ENCODE measurements at places on chromosomes 7 and 10.

- DNase-seq = no peak
Observed at GRCh38 chr10:6817770-6818169, 237.7 kb upstream of the PRKCQ start.

GRCh38 chr10:5584895-5585516 lies 60.2 kb downstream of the CALML3 start:
- DNase-seq = peak; percentile 31

- DNase-seq = no peak
Observed at GRCh38 chr10:110239892-110240291, 32.5 kb downstream of the MXI1 start.

GRCh38 chr10:5999440-6000165 lies 22.3 kb upstream of the IL15RA start:
- DNase-seq = peak; percentile 5

DNA sequence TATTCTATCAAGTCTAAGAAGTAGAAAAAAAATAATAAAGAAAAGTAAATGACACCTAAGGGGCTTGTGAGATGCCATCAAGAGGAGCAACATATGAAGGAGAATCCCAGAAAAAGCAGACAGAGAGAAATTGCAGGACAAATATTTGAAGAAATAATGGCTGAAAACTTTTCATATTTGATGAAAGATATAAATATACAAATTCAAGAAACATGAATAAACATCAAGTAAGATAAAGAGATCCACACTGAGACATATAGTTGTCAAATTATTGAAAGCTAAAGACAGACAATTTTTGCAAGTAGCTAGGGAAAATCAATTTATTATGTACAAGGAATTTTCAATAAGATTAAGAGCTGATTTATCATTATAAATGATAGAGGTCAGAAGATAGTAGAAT lies 558.0 kb downstream of the ZWINT start:
- DNase-seq = no peak

DNA sequence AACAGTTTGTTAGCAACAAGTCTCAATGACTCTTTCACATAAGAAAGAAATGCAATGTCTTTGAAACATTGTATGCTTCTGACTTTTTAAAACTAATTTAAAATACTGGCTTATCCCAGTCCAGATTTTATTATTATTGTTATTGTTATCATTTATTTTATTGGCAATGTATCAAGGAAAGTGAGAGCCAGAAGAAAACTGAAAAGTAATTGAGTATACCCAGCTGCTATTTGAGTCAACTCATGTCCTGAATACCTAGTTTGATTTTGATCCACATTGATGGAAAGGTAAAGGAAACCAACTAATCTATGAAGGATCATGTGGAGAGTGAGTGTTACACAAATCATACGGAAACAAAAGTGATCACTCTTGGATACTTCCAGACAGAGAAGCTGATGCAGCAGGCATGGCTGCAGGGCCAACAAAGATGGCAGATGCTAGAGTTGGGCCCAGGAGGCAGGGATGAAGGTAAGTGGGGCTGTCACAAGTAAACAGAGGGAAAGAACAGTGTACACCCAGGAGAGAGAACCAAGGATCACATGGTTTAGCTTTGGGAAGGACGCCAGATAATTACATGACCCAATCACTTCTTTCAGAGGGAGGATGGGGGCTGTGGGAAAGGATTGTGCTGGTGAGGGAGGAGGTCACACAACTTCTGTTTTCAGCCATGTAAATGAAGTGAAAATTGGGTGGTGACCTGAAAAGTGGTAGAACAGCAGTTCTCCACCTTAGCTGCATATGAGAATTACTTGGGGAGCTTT lies 179.2 kb upstream of the NAMPT start:
- no peak for DNase-seq

DNA sequence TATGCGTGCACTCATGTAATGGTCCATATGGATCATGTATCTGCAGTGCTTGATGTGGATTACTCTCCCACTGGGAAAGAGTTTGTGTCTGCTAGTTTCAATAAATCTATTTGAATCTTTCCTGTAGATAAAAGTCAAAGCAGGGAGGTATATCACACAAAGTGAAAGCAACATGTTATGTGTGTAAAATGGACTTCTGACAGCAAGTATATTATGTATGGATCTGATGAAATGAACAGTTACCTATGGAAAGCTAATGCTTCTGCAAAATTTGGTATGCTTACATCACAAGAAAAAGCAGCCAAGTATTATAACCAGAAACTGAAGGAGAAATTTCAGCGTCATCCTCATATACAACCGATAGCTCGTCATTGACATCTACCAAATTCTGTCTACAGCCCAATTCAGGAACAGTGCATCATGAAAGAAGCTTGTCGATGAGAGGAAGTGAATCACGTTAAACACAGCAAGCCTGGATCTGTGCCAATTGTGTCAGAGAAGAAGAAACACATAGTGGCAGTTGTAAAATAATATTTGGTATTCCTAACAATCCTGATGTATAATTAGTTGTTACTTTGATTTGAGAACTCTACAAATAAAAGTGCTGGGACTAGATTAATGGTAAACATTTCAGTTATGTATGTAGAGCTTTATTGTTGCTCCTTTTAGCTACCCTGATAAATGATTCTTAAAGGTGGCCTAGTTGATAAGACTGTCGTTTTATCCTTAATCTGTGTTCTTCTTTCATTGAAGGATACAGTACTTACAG lies 14.2 kb upstream of the SYPL1 start:
- no peak for DNase-seq

DNA sequence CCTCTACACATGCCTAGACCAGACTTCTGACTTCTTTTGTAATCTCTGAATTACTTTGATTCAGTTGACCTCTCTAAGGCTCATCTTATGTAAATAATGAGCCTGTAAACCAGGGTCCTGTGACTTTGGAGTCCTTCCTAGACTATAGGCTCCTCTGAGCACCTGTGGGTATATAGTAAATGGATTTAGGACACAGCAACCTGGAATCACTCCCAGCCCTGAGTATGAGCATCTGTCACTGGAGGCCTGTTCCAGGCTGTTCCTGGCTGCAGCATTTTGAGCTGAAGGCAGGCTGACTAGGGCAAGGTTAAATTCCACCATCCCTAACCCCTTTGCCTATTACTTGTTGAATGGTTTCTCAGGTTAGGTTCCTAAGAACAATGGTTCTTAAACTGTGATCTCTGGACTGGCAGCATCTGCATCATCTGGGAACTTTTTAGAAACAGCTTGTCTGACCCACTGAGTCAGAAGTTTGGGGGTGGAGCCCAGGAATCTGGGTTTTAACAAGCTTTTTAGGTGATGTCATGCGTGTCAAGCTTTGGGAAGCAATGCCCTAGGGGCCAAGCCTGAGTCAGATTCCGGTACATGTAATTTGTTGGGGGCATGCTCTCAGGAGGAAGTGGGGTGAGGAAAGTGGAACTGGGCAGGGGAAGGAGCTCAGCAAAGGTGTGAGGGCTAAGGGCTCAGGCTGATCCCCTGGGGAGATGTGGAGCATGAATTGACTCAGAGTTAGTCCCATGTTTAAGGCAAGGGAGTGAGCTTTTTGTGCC lies 28.2 kb downstream of the MINDY4 start:
- DNase-seq = no peak

DNA sequence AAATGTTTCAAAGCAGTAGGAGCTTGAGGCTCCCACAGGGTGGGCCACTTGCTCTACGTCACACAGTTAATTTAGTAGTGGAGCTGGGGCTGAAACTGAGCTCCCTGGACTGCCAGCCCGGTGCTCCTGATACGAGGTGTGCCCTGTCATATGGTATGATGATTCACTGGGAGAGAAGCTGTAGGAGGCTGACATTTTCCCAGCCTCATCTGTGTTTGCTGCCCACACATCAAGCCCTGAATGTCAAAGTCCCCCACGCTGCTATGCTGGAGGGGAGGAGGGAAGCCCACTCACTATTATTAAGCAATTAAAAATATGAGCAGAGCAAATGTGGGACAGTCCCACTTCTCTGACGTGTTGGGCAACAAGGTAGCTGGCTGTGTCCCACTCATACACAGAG lies 81.2 kb upstream of the SORCS3 start:
- no peak for DNase-seq

GRCh38 chr10:20094226-20094976 lies 278.2 kb downstream of the PLXDC2 start:
- no peak for DNase-seq

GRCh38 chr10:69438536-69439349 lies 12.5 kb upstream of the TSPAN15 start:
- peak; percentile 8 for DNase-seq

- DNase-seq = no peak
Observed at GRCh38 chr7:81180573-81180972, 261.7 kb upstream of the SEMA3C start.

GRCh38 chr10:24894728-24895127 lies 57.7 kb downstream of the PRTFDC1 start:
- no peak for DNase-seq

- DNase-seq = no peak
Observed at GRCh38 chr10:10855151-10855581, 162.5 kb upstream of the CELF2 start.

DNA sequence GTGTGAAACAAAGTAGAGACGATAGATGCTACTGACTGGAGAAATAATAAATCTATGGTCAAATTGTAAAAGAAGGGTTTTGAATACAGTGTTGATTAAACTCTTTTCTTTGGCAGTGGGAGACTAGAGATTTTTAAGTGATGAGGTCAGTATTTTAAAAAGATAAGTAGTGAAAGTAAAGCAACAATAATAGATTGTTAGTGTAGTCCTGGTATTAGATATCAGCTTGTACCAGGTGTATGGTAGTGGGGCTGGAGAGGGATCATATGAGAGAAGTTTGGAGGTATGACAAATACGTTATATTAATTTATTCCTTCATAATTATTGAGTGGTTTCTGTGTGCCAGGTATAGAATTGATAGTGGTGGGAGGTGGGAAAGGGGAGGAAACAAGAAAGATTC lies 25.2 kb downstream of the PHTF2 start:
- no peak for DNase-seq

DNA sequence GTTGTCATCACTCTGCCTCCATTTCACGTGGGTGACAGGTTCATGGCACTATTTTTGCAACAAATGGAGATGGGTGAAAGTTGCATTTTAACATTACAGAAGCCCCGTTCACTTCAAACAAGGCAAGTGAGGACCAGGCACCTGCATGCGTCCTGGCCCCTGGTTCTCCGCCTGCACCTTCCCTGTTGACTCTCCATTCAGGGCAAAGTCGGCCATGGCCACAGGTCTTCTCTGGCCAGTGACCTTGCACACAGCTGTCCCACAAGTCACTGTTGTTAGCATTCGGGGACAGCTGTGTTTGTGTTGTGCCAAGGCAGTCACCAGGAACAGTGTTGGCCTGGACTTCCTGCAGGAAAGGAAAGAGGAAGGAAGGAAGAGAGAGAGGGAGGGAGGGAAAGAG lies 554.9 kb downstream of the TCERG1L start:
- no peak for DNase-seq

GRCh38 chr10:74177140-74177677 lies 26.2 kb downstream of the ADK start:
- DNase-seq = no peak

GRCh38 chr10:59868696-59869593 lies 37.4 kb downstream of the CCDC6 start:
- DNase-seq = peak; percentile 70
